ENCODE measurements at places on chromosomes 12 and 14.

DNA sequence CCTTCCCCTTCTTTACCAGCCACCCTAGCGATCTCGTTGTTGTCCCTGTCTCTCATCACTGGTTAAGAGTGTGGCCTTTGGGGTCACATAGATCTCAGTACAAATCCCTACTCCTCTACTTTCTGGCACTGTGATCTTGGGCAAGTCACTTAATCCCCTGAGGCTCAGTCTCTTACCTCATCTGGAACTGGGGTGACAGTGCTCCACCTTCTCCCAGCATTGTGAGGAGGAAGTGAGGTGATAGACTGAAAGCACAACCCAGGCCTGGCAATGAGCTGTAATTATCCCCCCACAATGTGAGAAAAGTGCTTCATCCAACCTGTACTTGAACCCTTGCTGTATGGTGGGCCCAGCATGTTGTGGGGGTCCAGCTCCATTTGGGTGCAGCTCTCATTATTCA lies 48.0 kb downstream of the IRAK3 start:
- no peak overlapping the region for H3K4me3 ChIP-seq
- DNase-seq, result no peak
- no peaks in the 10 kb centered on the region for H3K36me3 ChIP-seq
- no peaks in the 10 kb centered on the region for H3K27me3 ChIP-seq

DNA sequence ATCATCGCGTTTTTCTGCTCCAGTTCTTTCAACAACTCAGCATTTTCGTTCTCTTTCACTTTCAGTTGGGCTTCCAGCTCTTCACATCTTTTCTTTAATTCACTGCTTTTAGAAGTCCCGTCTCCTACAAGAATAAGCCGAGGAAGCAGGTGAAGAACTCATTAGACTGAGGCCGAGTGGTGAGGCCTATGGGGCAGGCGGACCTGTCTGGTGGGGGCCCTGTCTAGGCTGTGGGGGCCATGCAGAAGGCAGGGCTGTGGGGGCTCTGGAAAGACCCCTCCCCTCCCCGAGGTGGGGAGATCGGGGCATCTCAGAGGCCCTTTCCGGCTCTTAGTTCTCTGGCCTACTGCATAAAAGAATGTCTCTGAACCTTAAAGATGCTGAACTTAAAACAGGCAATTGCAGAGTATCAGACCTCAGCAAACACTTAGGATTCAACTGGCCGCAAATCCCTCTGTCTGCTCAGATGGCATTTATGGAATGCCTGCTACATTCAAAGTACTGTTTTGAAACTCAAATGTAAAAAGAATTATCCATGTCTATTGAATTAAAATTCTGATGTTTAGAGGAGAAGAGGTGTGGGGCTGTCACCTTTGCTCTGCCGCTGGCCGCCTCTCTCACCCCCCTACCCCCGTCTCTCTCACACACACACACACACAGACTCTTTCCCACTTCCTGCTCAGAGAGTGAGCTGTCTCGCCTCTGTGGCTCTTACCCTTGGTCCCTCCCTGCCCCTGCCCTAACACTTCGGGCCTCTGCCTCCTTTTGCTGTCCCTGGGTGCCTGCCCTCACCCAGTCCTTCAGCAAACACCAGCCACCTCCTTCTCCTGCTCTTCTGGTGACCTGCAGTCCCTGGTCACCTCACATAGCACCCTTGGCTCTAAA lies 34.7 kb downstream of the CCDC92 start:
- no peak overlapping the region for H3K4me3 ChIP-seq
- H3K27ac ChIP-seq, result no peak overlapping the region
- no peaks in the 10 kb centered on the region for H3K27me3 ChIP-seq

DNA sequence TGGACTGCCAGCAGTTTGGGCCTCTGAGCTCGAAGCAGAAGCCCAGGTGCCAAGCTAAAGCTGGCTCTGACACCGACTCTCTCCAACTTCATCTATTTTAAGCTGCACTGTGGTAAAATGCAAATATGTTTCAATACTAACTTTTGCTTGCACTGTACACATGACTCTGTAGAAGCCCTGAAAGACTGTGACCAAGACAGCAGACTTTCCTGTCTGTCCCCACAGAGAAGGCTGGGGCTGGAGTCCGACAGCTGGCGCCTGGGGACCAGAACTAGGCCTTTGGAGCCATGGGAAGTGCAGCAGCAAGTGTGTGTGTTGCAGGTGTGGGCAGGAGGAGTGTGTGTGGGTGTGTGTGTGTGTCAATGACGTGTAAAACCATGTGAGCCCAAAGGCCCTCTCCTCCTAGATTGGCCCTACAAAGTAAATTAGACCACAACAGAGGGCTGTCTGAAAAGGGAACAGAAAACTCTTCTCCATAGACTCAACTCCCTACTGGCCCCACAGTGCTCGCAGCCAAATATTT lies 16.4 kb upstream of the RAB35 start:
- no peak overlapping the region for H3K4me3 ChIP-seq
- no peak overlapping the region for H3K27ac ChIP-seq
- peaks cover 70% of the 10 kb centered on the region for H3K36me3 ChIP-seq
- no peaks in the 10 kb centered on the region for H3K27me3 ChIP-seq

GRCh38 chr12:93094988-93095737 lies 166.1 kb upstream of the EEA1 start:
- no peak overlapping the region for H3K4me3 ChIP-seq
- peaks cover 3% of the 10 kb centered on the region for H3K4me1 ChIP-seq
- H3K27ac ChIP-seq, result no peak overlapping the region
- no peaks in the 10 kb centered on the region for H3K27me3 ChIP-seq
- H3K36me3 ChIP-seq, result no peaks in the 10 kb centered on the region

DNA sequence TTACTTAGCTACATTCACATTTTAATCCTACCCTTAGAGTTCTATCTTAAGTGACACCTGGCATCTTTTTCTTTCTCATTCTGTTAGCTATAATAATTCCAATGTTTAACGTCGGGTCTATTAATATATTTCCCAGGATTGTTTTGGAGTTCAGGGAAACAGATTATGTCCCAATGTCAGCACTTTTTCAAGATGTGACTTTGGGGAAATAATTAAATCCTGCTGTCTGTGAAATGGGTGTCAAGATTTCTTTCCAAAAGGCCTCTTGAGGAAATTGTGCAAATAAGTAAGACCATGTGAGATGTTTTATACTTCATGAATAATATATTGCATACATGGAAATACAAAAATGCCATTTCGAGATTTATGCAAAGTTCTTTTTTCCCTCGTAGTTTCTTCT lies 887.6 kb upstream of the SEL1L start:
- DNase-seq, result no peak
- no peak overlapping the region for H3K27ac ChIP-seq
- H3K4me1 ChIP-seq, result no peaks in the 10 kb centered on the region
- no peak overlapping the region for H3K4me3 ChIP-seq
- no peaks in the 10 kb centered on the region for H3K36me3 ChIP-seq

DNA sequence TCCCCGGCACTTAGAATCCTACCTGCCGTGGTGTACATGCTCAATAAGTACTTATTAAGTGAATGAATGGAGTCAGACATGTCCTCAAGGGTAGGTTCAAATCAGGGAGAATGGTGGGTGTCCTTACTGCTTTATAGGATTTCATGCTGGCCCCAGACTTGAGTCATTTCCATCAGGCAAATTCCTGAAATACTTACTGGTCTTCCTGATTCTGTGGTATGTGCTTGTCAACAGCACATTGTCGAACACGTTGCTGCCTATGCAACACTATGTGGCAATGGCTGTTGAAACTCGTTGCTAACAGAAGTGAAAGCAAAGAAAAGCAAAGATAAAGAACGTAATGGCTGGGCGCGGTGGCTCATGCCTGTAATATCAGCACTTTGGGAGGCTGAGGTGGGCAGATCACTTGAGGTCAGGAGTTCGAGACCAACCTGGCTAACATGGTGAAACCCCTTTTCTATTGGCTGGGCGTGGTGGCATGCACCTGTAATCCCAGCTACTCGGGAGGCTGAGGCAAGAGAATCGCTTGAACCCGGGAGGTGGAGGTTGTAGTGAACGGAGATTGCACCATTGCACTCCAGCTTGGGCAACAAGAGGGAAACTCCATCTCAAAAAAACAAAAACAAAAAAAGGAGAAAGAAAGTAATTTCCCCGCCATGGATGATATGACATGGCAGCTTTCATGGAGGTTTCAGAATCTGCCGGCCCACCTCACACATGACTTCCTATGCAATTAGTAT lies 214.9 kb downstream of the ZFP36L1 start:
- H3K4me1 ChIP-seq, result peaks cover 36% of the 10 kb centered on the region
- H3K27me3 ChIP-seq, result no peaks in the 10 kb centered on the region

GRCh38 chr12:49847161-49847560 lies 4.3 kb upstream of the BCDIN3D start:
- no peak overlapping the region for H3K4me3 ChIP-seq
- peaks cover 10% of the 10 kb centered on the region for H3K4me1 ChIP-seq
- H3K27me3 ChIP-seq, result no peaks in the 10 kb centered on the region
- H3K27ac ChIP-seq, result no peak overlapping the region
- no peaks in the 10 kb centered on the region for H3K36me3 ChIP-seq

- H3K36me3 ChIP-seq, result no peaks in the 10 kb centered on the region
- H3K4me3 ChIP-seq, result peak overlapping the region; percentile 43
- peaks cover 43% of the 10 kb centered on the region for H3K27me3 ChIP-seq
- no peak overlapping the region for H3K27ac ChIP-seq
Observed at GRCh38 chr12:57242691-57243454, 8.1 kb downstream of the STAC3 start.

GRCh38 chr12:58668871-58669270 lies 251.4 kb downstream of the LRIG3 start:
- no peak overlapping the region for H3K4me3 ChIP-seq
- no peaks in the 10 kb centered on the region for H3K36me3 ChIP-seq
- H3K27ac ChIP-seq, result no peak overlapping the region
- no peaks in the 10 kb centered on the region for H3K4me1 ChIP-seq
- no peaks in the 10 kb centered on the region for H3K27me3 ChIP-seq

- H3K4me3 ChIP-seq, result no peak overlapping the region
- H3K27ac ChIP-seq, result no peak overlapping the region
- no peaks in the 10 kb centered on the region for H3K27me3 ChIP-seq
- DNase-seq, result no peak
Observed at GRCh38 chr12:78115889-78116288, 285.2 kb downstream of the NAV3 start.

- no peaks in the 10 kb centered on the region for H3K27me3 ChIP-seq
- no peaks in the 10 kb centered on the region for H3K4me1 ChIP-seq
- H3K36me3 ChIP-seq, result peaks cover 23% of the 10 kb centered on the region
- no peak overlapping the region for H3K27ac ChIP-seq
Observed at GRCh38 chr12:131766382-131767107, 55.7 kb downstream of the SFSWAP start.

GRCh38 chr14:44567997-44568396 lies 60.9 kb upstream of the FSCB start:
- H3K4me3 ChIP-seq, result no peak overlapping the region
- DNase-seq, result no peak
- no peak overlapping the region for H3K27ac ChIP-seq
- no peaks in the 10 kb centered on the region for H3K36me3 ChIP-seq
- no peaks in the 10 kb centered on the region for H3K4me1 ChIP-seq
- no peaks in the 10 kb centered on the region for H3K27me3 ChIP-seq

DNA sequence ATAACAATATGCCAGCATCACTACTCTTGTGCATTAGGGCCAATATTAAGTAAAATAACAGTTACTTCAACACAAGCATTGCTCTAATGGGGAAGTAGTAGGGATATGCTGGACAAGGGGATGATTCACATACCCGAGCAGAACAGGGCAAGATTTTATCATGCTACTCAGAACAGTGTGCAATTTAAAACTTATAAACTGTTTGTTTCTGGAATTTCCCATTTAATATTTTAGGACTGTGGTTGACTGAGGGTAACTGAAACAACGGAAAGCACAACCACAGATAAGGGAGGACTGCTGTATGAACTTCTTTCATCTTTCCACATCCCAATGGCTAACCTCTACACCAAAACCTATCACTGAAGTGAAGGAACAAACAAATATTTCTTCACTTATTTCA lies 36.8 kb downstream of the SARNP start:
- H3K4me3 ChIP-seq, result no peak overlapping the region
- no peaks in the 10 kb centered on the region for H3K4me1 ChIP-seq
- no peak overlapping the region for H3K27ac ChIP-seq
- DNase-seq, result no peak
- no peaks in the 10 kb centered on the region for H3K27me3 ChIP-seq

DNA sequence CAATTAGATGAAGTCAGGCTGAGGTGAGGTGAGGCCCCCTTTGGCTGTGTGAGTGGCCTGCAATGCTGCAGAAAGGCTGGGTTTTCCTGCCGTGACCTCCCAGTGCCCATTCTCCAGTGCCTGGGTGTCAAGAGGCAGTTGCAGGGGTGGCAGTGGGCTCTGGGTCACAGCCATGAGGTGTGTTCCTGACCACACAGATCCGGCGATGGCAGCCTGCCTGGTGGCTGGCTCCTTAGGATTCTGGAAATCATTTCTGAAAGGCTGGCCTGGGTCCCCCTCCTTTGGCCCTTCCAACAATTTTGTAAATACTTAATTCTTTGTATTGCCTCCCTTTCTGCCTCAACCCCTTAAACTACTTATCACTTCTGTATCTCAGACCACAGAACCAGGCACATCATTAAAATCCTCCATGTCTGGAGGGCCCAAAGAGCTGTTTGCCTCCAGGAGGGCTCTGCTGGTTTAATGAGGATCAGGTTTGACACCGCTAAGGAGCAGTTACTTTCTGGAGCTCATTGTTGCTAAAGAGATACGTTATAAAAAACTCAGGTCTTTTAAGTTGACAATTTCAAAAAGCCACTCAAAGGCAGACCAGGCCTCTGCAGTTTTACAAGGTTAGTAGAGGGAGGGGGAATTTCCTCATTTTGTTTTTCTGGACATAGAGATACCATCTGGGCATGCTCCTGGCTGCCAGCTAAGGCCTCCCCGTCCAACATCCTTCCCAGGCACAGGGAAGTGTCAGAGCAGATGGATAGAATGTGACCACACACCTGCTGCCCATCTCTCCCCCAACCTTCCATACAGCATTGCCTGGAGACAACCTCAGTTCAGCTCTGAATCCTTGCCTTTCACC lies 204.4 kb downstream of the FOXN3 start:
- peak overlapping the region; percentile 91 for H3K27ac ChIP-seq
- H3K4me3 ChIP-seq, result no peak overlapping the region
- DNase-seq, result no peak
- H3K27me3 ChIP-seq, result no peaks in the 10 kb centered on the region
- H3K36me3 ChIP-seq, result no peaks in the 10 kb centered on the region

DNA sequence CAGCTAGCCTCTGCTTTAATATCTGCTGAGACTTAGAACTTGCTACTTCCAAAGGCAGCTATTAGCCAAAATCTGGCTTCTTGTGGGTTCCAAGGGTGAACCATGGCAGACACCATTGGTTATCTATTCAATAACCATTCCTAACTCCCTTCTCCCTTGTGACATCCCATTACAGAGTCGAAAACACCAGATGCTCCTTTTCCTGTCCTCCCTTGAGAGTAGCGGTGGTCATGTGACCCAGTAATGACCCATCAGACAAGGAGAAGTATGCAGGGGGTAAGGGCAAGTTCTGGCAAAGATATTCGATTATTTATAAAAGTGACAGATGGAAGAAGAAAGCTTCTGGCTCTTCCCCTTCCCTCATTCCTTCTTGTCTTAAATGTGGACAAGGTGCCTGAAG lies 20.1 kb downstream of the TGFB3 start:
- DNase-seq, result no peak
- H3K36me3 ChIP-seq, result peaks cover 86% of the 10 kb centered on the region
- H3K4me3 ChIP-seq, result no peak overlapping the region
- no peak overlapping the region for H3K27ac ChIP-seq
- H3K27me3 ChIP-seq, result no peaks in the 10 kb centered on the region

- H3K4me3 ChIP-seq, result no peak overlapping the region
- no peaks in the 10 kb centered on the region for H3K36me3 ChIP-seq
- peaks cover 3% of the 10 kb centered on the region for H3K4me1 ChIP-seq
- DNase-seq, result no peak
Observed at GRCh38 chr12:11777451-11777850, 128.0 kb downstream of the ETV6 start.

GRCh38 chr12:18850752-18851151 lies 112.8 kb downstream of the CAPZA3 start:
- H3K36me3 ChIP-seq, result no peaks in the 10 kb centered on the region
- H3K4me1 ChIP-seq, result no peaks in the 10 kb centered on the region
- H3K27me3 ChIP-seq, result no peaks in the 10 kb centered on the region
- H3K4me3 ChIP-seq, result no peak overlapping the region
- DNase-seq, result no peak
- H3K27ac ChIP-seq, result no peak overlapping the region

Measured in esophagus squamous epithelium (tissue), 5 donors.